ENCODE measurements at places on chromosomes 3 and 15.
A peak's percentile ranks its signal among the peaks of the same experiment; 100 is the strongest.

- DNase-seq, result no peak
Observed at GRCh38 chr3:173430576-173430975, 33.0 kb downstream of the NLGN1 start.

GRCh38 chr15:90036343-90036742 lies 35.2 kb downstream of the ZNF710 start:
- no peak for DNase-seq

DNA sequence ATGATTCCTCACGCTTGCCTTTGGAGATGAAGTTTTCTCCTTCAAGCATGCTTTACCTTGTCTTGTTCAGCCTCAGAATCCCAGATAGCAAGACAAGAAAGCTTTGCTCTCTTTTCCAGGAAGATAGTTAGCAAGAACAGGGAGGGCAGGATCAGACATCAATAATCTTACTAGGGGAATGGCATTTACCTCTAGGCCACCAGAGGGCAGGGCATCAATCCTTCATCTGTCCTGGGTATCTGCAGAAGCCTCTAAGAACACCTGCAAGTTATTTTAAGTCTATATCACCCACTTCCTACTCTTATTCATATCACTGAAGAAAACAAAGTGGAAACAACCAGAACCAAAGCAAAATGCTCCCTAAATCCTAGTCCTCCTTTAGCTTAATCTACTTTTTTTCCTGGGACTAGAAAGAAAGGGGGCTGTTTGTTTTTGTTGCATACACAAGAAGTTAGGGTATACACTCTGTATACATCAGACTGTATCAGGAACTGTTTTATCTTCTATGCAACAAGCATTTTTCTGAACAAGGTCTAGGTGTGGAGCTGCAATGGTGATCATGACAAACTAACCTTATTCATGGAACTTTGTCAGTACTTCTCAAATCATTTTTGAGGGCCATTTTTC lies 862.5 kb downstream of the CADM2 start:
- no peak for DNase-seq

DNA sequence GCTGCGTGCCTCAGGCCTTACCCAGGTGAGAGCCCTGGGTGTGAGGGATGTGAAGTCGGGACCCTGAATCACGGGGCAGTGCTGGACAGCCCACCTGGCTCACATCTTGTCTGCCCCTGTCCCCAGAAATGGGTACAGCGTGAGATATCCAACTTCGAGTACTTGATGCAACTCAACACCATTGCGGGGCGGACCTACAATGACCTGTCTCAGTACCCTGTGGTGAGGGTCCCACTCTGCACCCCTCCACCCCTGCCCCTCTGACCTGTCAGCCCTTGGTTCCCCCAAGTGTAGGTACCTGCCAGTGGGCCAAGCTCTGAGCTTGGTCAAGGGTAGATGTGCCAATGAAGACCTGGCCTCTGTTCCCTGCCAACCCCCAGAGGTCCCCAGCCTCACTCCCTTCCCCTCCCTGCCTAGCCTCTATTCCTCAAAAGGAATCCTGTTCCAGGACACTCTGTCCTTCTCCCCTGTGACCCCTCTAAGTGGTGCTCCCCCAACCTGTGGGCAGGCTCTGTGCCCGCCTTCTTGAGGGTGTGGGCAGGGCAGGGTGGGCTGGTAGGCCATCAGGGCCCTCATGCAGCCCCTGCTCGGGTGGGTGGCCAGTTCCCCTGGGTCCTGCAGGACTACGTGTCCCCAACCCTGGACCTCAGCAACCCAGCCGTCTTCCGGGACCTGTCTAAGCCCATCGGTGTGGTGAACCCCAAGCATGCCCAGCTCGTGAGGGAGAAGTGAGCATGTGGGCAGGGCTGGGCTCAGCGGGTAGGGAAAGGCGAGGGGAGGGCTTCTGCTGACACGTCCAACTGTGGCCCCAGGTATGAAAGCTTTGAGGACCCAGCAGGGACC lies 25.1 kb downstream of the NBEAL2 start:
- no peak for DNase-seq

DNA sequence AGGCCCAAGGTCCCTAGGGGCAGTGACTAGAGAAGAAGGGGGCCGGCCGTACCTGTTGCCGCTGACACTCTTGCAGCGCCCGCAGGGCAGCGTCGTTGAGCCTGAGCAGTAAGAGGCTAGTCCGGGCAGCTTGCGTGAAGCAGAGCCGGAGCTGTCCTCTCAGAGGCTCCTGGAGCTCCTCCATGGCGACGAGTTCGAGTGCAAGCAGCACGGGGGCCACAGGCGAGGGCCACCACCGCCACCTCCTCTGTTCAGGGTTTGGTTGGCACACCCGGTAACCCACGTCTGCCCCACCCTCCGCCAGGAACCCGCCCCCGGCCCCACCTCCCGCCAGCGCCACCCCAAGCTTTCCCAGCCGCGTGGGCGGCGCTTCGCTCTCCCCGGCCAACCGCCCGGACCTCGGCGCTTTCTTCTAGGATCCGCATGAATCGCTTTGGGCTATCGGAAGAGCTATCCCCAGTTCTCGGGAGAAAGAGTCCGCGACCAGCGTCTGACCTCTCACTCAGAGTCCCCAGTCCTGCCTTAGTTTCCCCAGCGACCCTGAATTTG lies at the start of gene ELL3:
Gene ELL3, minus strand, starts transcription at position 249 of the 549 bp plus-strand sequence. Its CDS starts 65 bp downstream, at position 184.
- DNase-seq, result peak; percentile 72

DNA sequence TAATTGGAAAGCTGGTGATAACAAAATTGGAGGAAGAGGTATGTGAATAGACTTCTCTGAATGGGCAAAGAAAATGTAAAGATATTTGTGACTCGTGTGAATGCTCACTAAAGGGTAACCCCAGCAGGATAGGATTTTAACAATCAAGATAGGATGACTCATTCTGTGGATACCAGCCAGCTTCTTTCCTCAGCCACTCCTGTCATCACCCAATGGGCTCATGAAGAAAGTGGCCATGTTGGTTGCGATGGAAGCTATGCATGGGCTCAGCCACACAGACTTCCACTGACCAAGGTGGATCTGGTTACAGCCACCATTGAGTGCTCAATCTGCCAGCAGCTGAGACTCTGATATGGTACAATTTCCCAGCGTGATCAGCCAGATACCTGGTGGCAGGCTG lies 40.9 kb downstream of the STRIT1 start:
- DNase-seq, result no peak

DNA sequence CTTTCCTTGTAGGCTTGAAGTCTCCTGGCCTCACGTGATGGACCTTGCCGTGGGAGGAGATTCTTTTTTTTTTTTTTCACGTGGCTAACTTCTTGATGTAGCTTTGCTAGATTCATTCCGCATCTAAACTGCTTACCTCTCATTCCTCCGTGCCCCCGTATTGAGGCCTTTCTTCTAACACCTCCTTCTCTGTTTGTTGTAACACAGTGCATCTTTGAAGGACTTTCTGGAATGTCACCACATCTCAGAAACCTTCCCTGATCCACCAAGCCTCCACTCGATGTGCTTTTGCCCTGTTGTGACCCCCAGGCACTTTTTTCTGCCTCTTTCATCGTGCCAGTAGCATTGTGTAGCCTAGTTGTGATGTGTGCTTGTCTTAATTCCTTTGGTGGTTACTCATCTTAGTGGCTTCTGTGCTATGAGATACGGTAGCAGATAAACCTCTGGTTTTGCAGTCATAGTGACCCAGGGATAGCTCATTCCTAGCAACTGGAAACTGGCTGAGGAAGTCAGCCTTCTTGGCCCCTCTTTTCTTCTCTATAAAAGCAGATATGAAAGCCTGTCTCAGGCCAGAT lies 1.6 kb upstream of the BNC1 start:
- DNase-seq, result no peak

- DNase-seq, result no peak
Observed at GRCh38 chr3:170180079-170180907, 1.2 kb downstream of the PHC3 start.

DNA sequence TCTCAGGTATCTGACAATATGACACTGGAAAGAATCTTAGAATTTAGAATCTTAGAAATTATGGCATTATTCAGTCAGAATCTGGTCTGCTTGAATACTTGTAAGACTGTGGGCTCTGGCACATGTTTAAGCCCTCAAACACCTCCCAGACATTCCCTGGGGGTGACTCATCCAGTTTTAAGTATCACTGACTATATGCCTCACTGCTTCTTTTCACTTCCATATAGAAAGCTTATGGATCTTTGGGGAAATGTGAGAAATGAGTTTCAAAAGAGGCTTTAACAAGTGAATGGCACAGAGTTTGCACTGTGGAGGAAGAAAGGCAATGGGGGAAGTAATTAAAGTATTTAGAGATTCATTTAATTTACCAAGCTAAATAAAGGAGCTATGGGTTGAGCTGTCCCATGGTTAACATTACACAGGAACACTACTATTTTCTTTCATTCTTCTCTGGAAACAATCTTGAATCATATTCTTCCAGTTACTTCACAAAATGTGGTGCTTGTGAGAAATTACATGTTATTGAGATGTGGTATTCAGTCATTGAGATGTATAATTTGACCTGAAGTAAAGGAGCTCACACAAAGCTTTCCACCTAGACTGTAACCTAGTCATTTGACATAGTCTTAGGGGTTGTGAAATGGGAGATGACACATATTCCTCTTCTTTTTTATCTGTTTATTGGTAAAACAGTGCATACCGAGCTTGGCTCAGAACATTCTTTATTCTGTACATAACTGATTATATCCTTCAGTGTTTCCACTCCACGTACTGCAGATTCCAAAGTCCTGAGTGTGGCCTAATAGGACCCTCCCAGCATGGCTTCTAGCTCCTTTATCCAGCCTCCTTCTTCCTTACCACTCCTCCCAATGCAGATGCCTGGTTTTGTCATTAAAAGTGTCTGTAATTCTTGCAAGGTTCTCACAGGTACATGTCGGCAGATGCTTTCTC lies 544.6 kb upstream of the NECTIN3 start:
- no peak for DNase-seq

- peak; percentile 18 for DNase-seq
Observed at GRCh38 chr3:142180761-142181362, 31.5 kb upstream of the TFDP2 start.

All from stimulated activated CD4-positive, alpha-beta T cell treated with anti-CD3 and anti-CD28 coated beads, Interleukin-2, amount 100 ng/mL, for 24 hours (primary cell).